ENCODE measurements at places on chromosomes 4 and X. TPM values are rescaled to one million over a fixed set of nuclear protein-coding genes. Genes with fewer than 3 reads are reported as not detected.

IL13RA1 gene
- 0.79 TPM for total RNA-seq

SNCA gene
- total RNA-seq, result 1.4 TPM

GUCY2F gene
- not detected for total RNA-seq

RADX gene
- 15.6 TPM for total RNA-seq

RNF175 gene
- 0.67 TPM for total RNA-seq

CT83 gene
- total RNA-seq, result not detected

TEX13C gene
- not detected for total RNA-seq

C4orf54 gene
- not detected for total RNA-seq

PARM1 gene
- not detected for total RNA-seq

Data from CD4-positive, alpha-beta memory T cell (primary cell).